ENCODE measurements at places on chromosomes 4 and X.

GRCh38 chrX:41335958-41336331, 2.0 kb downstream of the DDX3X start:
- H3K4me1 ChIP-seq = no peaks in the 10 kb centered on the region
- no peaks in the 10 kb centered on the region for H3K27me3 ChIP-seq
- no peak for DNase-seq
- H3K36me3 ChIP-seq = no peaks in the 10 kb centered on the region
- peak overlapping the region; percentile 99 for H3K27ac ChIP-seq

DNA sequence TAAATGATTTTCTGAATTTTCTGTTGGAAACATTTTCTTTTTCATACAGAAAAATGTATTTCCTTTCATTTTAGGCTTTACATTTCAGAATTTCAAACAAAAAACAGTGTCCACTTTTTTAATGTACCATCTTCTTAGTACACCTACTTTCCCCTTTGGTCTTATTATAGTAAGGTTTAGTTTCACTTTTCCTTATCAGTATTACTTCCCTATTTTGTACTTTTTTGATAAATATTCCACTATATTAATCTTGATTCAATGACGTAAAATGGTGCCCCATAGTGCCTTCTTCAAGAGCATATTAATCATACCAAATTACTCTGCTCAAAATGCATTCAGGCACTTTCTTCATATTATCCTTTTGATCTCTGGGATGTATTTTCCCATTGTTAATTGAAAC, 52.5 kb downstream of the BANK1 start:
- DNase-seq = no peak
- H3K4me1 ChIP-seq = no peaks in the 10 kb centered on the region
- no peak overlapping the region for H3K27ac ChIP-seq
- no peaks in the 10 kb centered on the region for H3K36me3 ChIP-seq
- no peak overlapping the region for H3K4me3 ChIP-seq

DNA sequence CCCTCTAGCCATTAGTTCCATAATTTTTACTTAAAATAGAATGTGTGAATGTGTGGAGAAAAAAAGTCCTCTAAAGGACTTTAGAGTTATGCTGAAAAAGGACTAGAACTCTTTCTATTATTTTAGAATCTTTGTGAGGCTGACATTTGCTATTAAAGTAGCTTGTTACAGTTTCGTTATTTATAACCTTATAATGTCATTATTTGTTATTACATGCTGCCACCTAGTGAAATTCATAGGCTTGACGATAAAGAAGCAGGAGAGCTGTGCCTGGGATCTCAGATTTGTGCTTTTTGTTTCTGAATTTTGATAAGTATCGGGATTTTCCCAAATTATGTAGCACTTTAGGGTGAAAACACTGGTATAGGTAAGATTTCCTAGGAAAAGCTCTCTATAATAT, 38.5 kb upstream of the TAPT1 start:
- no peak overlapping the region for H3K27ac ChIP-seq
- H3K4me1 ChIP-seq = no peaks in the 10 kb centered on the region
- no peaks in the 10 kb centered on the region for H3K27me3 ChIP-seq
- no peak for DNase-seq
- no peaks in the 10 kb centered on the region for H3K36me3 ChIP-seq
- no peak overlapping the region for H3K4me3 ChIP-seq

DNA sequence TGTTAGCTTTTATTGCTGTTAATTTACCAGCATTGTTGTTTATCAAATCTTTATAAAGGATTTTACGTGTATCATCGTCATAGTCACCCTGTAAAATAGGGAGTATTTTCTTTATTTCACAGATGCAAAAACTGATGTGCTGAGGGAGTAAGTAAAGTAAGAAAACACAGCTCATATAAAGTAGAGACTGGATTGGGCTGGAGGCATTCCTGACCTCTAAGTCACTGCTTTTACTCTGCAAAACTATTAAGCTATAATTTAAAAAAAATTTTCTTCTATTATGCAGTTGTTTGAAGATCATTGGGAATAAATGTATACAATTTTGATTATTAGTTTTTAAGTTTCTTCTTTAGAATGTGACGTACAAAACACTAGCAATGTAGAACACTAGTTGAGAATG, 45.9 kb downstream of the NUDT6 start:
- no peak overlapping the region for H3K27ac ChIP-seq
- H3K27me3 ChIP-seq = no peaks in the 10 kb centered on the region
- H3K4me3 ChIP-seq = no peak overlapping the region
- DNase-seq = no peak
- H3K4me1 ChIP-seq = no peaks in the 10 kb centered on the region

GRCh38 chrX:9466124-9466495, 1.3 kb downstream of the TBL1X start:
- H3K4me3 ChIP-seq = peak overlapping the region; percentile 51
- no peaks in the 10 kb centered on the region for H3K4me1 ChIP-seq
- H3K36me3 ChIP-seq = no peaks in the 10 kb centered on the region

DNA sequence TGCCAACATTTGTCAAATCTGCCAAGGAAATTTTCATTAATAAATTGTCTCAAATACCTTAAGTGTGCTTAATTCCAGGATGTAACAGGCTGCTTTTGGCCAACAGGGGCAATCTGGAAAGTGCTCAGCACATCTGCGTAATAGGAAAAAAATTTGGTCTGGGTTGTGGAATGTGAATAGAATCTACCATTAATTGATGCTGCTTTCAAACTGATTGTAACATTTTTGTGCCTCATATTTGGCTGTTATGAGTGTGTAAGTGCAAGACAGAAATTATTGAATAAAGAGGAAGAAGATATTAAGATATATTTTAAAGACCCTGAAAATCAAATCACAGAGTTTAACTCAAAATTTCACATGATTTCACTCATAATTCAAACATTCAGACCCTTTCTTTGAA, 41.1 kb downstream of the REELD1 start:
- H3K4me3 ChIP-seq = no peak overlapping the region
- H3K27ac ChIP-seq = no peak overlapping the region
- no peaks in the 10 kb centered on the region for H3K27me3 ChIP-seq
- H3K4me1 ChIP-seq = no peaks in the 10 kb centered on the region

DNA sequence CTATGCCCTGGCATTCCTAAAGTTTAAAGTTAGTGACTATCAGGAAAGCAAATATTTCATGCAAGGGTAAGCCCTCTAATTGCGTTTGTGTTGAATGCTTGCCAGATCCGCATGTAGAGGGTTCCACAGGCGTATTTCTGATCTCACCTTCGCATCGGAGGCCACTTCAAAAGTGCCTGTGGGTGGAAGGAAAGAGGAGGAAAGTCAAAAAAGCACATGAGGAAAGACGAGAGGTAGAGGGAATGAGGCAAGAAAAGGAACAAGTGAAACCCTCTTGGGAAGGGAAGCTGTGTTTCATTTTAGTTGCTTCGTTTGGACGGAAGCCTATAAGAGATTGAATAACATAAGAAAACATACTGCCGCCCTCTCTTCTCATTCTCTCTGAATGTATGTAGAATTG, 628.8 kb downstream of the SPRY1 start:
- H3K27ac ChIP-seq = no peak overlapping the region
- no peaks in the 10 kb centered on the region for H3K27me3 ChIP-seq
- H3K4me3 ChIP-seq = no peak overlapping the region
- H3K36me3 ChIP-seq = no peaks in the 10 kb centered on the region

DNA sequence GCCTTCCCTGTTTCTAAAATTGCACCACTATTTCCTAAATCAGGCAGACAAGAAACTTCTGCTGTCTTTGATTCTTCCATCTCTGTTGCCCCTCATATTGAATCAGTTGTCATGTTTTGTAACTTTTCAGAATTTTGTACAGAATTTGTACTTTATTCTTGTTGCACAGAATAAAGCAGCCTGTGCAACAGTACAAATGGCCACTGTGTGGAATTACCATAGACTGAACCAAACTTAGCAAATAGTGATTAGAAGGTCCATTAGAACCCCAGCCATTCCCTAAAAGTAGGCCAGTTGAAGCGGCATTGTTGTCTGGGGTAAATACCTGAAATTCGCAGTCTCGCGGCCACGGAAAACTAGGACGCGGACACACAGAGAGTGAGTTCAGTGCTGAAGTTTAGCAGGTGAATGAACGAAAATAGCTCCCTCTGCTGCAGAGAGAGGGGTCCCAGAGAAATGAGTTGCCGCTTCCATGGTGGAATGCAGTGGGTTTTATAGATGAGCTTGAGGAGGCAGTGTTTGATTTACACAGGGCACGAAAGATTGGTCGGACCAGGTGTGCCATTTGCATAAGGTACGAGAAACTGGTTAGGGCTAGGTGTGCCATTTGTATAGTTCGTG, 71.8 kb downstream of the C4orf33 start:
- no peak for DNase-seq
- H3K27me3 ChIP-seq = no peaks in the 10 kb centered on the region
- no peak overlapping the region for H3K4me3 ChIP-seq
- no peaks in the 10 kb centered on the region for H3K4me1 ChIP-seq
- H3K27ac ChIP-seq = no peak overlapping the region

DNA sequence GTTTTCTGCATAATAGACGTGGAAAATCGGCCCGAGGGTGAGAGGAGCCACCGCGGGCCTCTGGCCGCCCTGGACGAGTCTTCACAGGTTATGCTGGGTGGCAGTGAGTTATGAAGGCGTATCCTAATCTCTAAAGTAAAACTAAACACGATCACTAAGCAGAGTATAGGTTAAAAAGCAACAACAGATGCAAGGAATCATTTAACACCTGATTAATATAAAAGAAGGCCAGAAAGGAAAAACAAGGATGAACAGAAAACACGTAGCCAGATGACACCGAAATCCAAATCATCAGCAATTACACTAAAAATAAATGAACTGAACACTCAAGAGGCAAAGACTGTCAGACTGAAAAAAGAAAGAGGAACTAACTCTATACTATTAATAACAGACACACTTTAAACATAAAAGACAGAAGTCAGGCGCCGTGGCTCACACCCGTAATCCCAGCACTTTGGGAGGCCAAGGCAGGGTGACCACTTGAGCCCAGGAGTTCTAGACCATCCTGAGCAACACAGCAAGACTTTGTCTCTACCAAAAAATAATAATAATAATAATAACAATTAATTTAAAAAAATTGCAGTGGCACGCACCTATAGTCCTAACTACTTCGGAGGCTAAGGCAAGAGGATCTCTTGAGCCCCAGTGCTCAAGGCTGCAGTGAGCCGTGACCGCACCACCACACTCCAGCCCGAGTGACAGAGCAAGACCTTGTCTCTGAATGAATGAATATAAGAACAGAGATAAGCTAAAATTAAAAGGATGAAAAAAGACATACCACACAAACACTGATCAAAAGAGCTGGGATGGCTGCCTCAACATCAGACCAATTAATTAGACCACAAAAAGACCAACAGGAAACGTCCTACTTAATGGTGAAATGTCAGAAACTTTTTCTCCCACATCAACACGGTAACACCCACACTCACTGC, 30.0 kb downstream of the CTBP1 start:
- H3K27me3 ChIP-seq = no peaks in the 10 kb centered on the region
- DNase-seq = no peak
- peaks cover 5% of the 10 kb centered on the region for H3K36me3 ChIP-seq
- no peak overlapping the region for H3K27ac ChIP-seq
- H3K4me1 ChIP-seq = no peaks in the 10 kb centered on the region
- H3K4me3 ChIP-seq = no peak overlapping the region

GRCh38 chr4:14054391-14054790, 426.9 kb upstream of the BOD1L1 start:
- no peaks in the 10 kb centered on the region for H3K36me3 ChIP-seq
- no peaks in the 10 kb centered on the region for H3K4me1 ChIP-seq
- no peak overlapping the region for H3K4me3 ChIP-seq
- H3K27me3 ChIP-seq = no peaks in the 10 kb centered on the region
- H3K27ac ChIP-seq = no peak overlapping the region

GRCh38 chrX:33198561-33199279, 12.6 kb downstream of the DMD start:
- H3K27me3 ChIP-seq = no peaks in the 10 kb centered on the region
- no peak overlapping the region for H3K4me3 ChIP-seq
- DNase-seq = no peak
- H3K36me3 ChIP-seq = no peaks in the 10 kb centered on the region

- H3K36me3 ChIP-seq = no peaks in the 10 kb centered on the region
- no peaks in the 10 kb centered on the region for H3K4me1 ChIP-seq
Measured at GRCh38 chr4:69057620-69058409, 38.5 kb upstream of the UGT2B7 start.

GRCh38 chr4:184645904-184646610, 3.2 kb downstream of the CASP3 start:
- no peaks in the 10 kb centered on the region for H3K27me3 ChIP-seq
- no peaks in the 10 kb centered on the region for H3K36me3 ChIP-seq

GRCh38 chr4:170007113-170007512, 19.1 kb downstream of the MFAP3L start:
- no peaks in the 10 kb centered on the region for H3K27me3 ChIP-seq
- H3K27ac ChIP-seq = no peak overlapping the region
- H3K36me3 ChIP-seq = no peaks in the 10 kb centered on the region
- no peak for DNase-seq
- no peaks in the 10 kb centered on the region for H3K4me1 ChIP-seq
- no peak overlapping the region for H3K4me3 ChIP-seq

DNA sequence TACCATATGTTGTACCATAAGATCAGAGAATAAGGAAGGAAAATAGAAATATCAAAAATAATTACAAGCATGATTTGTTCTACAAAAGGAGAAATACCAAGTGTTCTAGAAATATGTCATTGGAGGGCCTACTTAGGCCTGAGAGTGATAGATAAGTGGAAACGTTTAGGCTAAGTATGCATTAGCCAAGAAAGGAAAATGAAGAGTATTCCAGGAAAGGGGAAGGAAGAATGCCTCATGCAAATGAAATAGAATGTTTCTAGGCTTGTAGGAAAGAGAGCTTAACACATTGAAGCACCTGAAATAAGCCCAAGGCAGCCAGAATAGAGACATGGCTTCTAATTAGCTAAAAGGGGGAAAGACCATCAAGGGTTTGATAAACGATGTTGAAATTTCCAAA, 595.7 kb upstream of the ATOH1 start:
- no peak overlapping the region for H3K27ac ChIP-seq
- H3K27me3 ChIP-seq = no peaks in the 10 kb centered on the region
- no peaks in the 10 kb centered on the region for H3K4me1 ChIP-seq
- no peak overlapping the region for H3K4me3 ChIP-seq
- DNase-seq = no peak

DNA sequence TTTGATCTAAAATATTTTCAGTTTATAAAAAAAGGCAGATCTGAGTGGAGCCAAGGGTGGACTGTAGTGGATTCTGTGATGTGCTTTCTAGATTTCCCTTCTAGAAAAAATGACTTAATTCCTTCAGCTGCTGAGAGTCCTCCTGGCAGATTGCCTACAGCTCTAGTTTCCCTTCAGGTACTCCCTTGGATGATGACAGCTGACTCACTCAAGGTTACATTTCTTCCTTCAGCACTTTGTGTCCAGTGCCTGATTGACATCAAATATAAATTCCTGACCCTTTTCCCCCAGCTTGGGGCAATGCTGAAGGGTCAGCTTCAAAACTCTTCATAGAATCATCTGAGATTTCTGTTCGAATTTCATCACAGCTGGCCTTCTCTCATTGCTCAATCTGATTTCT, 161.7 kb downstream of the EMCN start:
- no peaks in the 10 kb centered on the region for H3K27me3 ChIP-seq
- H3K27ac ChIP-seq = no peak overlapping the region
- no peaks in the 10 kb centered on the region for H3K36me3 ChIP-seq
- DNase-seq = no peak
- no peaks in the 10 kb centered on the region for H3K4me1 ChIP-seq
- no peak overlapping the region for H3K4me3 ChIP-seq

Measured in prostate gland (tissue), 2 donors.